Fibroblast of skin of back (primary cell): ENCODE measurements at places on chromosomes 12 and 14.

DNA sequence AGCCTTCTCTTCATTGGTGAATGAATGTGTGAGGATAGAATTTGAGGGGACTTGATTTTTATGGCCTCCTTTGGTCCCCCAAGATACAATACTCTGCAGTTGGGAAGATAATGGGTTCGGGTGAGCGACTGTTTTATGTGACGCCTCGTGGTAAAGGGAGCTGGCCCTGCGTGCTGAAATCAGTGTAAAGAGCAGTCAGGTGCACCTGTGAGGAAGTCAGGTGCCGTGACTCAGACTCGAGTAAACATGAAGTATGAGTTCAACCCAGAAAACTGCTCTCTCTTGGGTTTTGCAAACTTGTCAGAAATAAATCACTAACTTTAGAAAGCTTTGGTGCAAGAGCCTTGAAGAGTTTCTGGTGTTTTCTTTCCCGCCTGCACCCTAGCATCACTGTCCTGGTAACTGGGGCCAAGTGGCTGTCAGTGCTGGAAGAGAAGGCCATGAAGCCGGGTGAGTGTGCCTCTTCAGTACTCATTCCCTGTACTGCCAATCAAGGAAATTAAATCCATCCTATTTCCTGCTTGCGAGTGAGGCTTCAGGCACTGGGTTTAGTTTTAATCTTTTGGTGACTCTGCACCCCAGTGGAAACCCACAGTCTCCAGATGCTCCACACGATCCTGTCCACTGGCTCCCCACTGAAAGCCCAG lies 59.2 kb downstream of the AACS start:
- DNase-seq, result no peak

- no peak for DNase-seq
Observed at GRCh38 chr12:97312570-97313135, 150.0 kb upstream of the RMST start.

- no peak for DNase-seq
Observed at GRCh38 chr14:34363733-34364134, 98.3 kb downstream of the SPTSSA start.

- DNase-seq, result peak; percentile 79
Observed at GRCh38 chr12:50070314-50071060, 13.1 kb downstream of the ASIC1 start.

DNA sequence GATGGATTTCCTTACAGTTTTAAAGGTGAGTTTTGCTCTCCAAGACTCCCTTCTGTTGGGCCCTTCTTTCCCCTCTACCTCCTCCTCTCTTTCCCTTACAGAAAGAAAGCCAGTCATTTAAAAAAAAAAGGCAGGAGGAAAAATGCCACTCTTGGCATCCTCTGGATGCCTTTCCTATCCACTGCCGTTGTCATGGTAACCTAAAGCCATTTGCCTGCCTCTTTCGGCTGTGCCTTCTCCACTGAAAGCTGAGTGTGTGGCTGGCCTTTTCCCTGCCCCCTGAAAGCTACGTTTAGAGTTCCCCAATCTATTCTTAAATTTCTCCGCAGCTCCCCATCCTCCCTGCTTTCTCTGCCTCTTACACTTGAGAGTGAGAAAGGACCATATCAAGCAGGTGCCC lies 67.1 kb downstream of the TUNAR start:
- DNase-seq, result no peak

- DNase-seq, result no peak
Observed at GRCh38 chr14:68409387-68409786, 383.5 kb downstream of the ZFP36L1 start.

DNA sequence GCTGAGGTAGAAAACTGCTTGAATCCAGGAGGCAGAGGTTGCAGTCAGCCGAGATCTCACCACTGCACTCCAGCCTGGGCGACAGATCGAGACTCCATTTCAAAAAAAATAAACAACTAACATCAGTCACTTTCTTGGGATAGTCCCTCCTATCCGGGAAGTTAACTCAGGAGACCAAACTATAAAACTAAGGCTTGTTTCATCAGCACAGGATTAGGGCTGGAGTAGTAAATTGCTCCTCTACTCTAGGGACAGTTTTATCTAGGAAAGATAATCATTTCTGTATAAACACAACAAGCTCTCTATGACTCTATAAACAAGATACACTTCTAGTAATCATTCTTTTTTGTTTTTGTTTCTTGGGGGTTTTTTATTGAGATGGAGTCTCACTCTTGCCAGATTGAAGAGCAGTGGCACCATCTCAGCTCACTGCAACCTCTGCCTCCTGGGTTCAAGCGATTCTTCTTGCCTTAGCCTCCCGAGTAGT lies 11.7 kb downstream of the RPS26 start:
- no peak for DNase-seq

GRCh38 chr12:3770891-3771290 lies 18.0 kb upstream of the CRACR2A start:
- peak; percentile 90 for DNase-seq

GRCh38 chr12:50149311-50149710 lies 17.9 kb downstream of the CERS5 start:
- no peak for DNase-seq

DNA sequence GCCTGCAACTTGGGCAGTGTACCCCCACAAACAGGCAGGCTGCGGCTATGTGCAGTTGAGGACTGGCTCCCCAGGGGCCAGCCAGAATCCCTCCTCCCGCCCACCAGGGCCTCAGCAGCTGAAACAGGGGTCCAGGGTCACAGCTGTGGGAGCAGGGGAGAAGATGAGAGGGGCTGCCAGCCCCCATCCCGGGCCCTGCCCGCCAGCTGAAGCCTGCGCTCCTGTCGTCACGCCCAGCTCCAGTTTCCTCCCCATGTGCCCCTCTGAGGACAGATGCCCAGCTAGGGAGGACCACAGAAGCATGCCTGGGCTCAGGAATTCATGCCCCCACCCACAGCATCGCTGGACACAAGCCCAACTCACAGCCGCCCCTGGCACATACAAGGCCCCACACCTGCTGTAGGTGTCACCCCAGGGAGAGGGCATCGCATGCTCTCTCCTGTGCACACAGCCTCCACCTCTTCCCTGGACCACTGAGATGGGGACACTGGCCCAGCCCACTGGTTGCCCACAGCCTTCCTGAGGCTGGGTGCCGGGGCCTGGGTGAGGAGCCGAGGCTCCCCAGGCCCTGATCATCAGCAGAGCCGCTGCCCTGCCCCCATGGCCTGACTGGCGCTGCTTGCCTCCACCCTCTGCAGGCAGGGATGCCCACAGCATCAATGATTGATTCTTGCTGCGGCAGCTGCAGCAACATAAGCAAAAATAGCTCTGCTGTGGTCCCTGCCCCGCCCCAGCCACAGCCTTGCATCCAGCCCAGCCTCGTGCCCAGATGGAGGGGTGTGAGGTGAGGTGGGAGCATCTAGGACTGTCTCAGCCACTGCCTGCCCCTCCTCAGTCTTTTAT lies 3.7 kb upstream of the CLBA1 start:
- DNase-seq, result no peak

GRCh38 chr14:102320033-102320660 lies 601 bp downstream of the ZNF839 start:
- peak; percentile 48 for DNase-seq

GRCh38 chr12:55874443-55874842 lies 31.7 kb upstream of the MMP19 start:
- no peak for DNase-seq

DNA sequence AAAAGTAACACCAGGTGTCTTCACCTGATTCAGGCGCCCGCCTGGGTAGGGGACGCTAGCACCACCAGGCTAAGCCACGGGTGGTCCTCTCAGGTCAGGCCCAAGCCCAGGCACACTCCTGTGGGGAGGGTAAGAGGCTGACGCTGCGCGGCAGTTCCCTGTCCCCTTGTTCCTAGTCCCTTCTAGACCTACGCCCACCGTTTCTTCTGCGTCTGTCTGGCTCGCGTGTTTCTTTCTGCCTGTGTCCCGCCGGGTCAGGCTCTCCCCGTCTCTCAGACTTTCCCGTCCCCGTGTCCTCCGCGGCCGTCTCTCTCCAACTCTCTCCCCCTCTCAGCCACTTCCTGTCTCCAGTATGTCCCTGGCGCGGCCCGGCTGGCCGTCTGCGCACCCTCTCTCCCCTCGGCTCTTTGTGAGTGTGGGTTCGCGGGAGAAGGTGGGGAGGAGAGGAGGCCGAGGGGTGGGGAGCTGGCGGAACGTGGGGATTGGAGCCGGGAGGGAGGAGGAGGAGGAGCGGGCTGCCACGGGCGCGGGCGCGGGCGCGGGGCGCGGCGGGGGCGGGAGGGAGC lies 3.1 kb upstream of the TNS2 start:
- DNase-seq, result peak; percentile 94

DNA sequence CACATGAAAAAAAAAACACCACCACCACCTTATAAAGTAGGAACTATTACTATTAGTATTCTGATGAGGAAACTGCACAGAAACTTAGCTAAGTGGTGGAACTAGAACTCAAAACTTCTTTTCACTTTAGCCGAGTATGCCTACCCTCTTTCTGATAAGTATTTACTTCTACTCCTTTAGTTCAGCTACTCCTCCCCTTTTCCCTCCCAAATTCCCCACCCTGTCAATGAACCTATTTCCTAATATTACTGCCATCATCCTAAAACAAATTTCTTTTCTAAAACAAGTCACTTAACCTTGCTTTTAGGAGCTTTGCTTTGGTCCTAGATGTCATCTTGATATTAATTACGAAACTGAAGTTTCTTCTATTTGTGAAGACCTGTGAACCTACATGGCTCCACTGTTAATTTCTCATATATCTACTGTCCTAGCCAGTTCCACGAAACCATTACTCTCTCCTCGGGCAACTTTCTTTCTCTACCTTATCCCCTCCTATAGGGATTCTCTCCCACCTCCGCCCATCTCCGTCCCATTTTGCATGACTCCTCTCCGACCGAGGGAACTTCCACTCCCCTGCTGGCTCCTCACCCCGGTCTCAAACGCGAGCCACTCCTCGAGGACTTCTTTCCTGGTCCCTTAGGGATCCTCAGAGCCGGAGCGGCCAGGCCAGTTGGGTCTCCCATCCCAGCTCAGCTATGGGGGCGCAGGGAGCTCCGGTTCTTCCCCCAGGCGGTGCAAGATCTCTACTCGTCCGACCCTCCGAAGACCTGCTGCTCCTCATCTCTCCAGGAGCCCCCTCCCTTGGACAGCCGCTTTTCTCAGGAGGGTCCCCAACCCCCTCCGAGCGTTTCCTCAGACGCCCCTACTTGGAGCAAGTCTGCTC lies 1.1 kb downstream of the NUMB start:
- DNase-seq, result peak; percentile 37
